ENCODE measurements at places on chromosomes 5 and 9.

DNA sequence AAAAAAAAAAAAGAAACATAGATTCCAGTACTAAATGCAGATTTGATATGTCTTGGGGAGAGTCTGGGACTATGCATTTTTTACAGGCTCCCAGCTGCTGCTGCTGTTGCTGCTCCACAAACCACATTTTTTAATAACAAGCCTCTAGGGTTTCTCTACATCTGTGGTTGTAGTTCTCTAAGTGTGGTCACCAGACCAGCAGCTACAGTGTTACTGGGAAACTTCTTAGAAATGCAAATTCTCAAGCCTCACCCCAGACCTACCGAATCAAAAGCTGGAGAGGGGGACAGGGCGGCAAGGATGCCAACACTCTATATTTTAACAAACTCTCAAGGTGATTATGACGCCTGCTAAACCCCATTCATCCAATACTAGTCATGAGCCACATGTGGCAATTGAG, 293.4 kb upstream of the PTGER4 start:
- no peak for DNase-seq

DNA sequence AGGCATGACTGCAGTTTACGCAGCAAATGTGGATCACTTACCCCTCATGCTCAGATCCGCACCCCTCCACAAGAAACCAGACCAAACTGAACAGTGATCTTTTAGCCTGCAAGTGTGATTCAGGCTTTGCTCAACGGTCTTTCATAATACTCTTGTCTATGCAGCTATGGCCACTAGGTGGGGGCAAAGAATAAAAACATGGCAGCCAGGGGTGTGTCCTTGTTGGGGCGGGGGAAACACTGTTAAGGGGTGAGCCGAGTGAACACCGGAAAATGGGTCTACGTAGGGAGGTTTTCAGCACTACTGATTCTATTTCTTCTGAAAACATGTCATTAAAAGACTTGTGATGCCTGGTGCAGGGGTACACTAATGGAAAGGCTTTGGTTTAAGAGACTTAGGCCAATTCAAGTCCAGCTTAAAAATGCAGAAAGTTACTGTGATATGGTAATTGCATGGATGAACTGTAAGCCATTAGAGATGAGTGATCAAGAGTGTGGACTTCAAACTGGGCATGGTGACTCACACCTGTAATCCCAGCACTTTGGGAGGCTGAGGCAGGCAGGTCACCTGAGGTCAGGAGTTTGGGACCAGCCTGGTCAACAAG, 49.9 kb upstream of the GPR151 start:
- DNase-seq = peak; percentile 54

DNA sequence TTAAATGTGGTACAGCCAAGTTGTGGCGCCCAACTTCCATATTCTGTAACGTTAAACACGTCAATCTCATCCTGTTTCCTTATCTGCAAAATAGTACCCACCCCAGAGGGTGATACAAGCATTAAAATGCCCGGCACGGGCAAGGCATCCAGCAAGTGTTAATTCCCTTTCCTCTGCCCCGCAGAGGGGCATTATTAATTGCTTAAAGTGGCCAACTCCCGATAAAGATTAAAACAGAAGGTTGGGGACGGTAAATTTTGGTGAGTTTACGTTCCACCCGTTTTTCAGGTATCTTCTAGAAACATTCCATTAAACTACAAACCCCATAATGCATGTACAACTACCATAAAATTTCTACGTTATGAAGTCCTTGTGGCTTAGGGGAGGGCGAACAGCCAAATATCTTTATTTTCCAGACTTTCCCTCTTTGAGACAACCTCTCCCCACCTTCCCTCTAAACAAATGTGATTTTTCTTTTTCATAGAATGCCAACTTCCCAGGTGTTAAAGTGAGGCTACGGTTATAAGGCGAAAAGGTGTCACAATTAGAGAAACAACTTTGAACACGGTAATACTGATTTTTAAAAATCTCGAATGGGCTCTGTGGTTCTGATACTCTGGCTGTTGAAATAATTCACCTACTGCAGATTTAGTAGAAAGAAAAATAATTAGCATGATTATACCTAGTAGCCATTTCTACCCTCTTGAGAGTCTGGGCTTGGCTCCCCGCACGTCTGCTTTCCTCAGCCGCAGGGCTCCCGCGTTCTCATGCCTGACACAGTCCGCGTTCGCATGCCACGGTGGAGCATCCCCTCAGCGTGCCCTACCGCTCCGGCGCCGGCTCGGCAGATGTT, 1.2 kb upstream of the GPBP1 start:
- peak; percentile 25 for DNase-seq

DNA sequence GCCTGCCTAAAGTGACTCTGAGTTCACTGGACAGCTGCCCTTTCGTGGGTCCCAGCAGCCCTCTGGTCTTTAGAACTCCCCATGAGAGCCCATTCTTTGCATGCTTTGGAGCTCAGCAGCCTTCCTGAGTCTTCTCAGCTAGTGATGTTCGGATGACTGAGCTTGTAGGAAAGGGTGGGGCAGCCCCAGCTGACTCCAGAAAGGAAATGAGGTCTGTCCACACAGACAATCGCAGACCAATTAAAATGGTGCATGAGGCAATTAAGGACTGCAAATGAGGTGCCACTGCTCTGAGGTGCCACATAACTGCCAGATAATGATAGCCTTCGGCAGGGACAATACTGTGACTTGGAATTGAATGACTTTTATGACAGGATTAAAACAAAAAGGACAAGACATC, 25.4 kb upstream of the TOMM5 start:
- no peak for DNase-seq

DNA sequence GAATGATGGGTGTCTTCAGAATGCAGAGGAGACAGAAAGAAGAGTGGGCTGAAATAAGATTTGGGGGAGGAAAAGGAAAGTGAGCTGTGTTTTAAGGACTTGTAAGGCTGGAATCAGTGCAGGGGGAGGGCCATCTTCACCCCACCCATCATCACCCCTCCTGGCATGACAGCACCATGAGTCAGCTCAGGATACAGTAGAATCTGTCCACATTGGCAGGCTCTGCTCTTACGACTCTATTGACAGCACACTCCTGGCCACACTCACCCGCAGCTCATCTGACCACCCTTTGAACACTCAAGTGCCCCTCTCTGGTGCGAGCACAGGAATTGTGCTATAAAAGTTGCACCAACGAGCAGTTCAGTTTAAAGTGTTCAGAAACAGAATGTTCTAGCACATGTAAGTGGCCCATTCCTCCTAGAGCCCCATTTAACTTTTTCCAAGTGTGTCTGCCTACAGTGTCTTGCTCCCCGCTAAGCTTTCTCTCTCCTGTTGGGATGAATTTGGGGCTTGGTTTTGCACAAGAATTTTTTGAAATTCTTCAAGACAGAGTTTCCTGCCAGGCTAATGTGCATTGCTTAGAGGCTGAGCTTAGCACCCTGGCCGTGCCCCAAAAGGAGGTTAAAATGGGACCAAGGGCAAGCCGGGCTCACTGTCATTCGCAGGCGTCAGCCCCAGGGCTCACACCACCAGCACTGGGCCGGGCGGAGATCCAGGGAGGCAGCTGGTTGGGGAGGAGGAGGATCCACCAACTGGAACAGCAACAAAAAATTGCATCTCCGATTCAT, 12.0 kb downstream of the ADRA1B start:
- no peak for DNase-seq

DNA sequence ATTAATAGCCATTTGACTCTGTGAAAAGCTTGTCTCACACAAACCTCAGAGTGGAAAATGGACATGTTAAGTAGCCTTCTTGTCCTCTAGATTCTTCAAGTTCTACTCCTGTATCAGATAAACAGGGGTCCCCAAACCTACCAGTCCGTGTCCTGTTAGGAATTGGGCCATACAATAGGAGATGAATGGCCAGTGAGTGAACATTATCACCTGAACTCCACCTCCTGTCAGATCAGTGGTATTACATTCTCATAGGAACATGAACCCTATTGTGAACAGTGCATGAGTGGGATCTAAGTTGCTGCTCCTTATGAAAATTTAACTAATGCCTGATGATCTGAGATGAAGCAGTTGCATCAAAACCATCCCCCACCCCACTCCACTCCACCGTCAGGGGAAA, 136.3 kb downstream of the TMEM232 start:
- DNase-seq = peak; percentile 3

- DNase-seq = no peak
Observed at GRCh38 chr9:86589273-86589672, 235.1 kb upstream of the TUT7 start.

GRCh38 chr5:174315871-174316270, 270.4 kb downstream of the NSG2 start:
- DNase-seq = no peak

DNA sequence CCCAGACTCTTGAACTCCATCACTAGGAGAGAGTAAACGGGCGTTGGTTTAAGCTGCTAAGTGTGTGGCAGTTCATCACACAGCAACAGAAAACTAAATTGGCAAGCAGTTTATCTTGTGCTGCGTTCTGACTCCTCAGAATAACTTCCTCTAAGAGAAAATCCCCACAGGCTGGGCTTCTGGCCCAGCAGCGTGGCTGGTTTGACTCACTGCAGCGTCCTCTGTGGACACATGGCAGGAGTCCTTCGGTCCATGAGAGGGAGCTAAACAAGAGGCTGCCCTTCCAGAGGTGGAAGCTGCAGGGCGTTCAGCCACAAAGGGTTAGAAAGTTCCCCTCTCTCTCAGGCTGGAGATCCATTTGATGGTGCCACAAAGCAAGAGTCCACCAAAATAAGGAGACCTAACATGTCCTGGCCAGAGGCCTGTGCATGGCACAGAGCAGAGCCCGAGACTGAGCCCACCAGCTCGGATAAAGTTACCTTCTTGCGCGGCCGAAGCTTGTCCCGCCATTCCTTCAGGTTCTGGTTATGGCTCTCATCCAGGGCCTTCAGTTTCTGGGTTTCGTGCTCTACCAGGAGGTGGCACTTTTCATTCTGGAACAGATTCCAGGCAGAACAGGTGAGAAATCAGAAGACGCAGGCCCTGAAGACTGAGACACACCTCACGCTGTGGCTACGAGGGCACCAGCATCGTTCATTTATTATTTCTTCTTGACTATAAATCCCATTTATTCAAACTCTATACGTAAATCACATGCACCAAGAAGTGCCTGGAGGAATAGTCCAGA, 46.2 kb upstream of the FBXW11 start:
- no peak for DNase-seq

- DNase-seq = no peak
Observed at GRCh38 chr5:176912115-176912514, 13.0 kb upstream of the HK3 start.

DNA sequence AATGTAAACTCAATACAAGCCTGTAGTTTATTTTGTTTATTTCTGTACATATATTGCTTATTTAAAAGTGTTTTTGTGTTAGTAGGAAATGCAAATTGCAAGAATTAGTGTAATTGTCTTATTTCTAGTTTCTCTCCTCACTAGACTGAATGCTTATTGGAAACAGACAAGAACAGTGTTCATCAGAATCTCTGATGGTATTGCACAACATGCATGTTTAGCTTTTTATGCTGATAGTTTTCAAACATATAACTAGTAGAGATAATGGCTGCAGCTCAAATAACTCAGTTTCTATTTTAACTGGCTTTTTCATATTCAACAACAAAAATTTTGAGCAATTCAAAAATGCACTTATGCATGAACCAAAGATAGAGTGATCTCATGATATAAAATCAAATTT, 68.8 kb upstream of the HTR4 start:
- no peak for DNase-seq

GRCh38 chr5:9716838-9717281, 86.7 kb upstream of the TAS2R1 start:
- DNase-seq = no peak

- DNase-seq = no peak
Observed at GRCh38 chr9:129281506-129282145, 103.6 kb upstream of the IER5L start.

DNA sequence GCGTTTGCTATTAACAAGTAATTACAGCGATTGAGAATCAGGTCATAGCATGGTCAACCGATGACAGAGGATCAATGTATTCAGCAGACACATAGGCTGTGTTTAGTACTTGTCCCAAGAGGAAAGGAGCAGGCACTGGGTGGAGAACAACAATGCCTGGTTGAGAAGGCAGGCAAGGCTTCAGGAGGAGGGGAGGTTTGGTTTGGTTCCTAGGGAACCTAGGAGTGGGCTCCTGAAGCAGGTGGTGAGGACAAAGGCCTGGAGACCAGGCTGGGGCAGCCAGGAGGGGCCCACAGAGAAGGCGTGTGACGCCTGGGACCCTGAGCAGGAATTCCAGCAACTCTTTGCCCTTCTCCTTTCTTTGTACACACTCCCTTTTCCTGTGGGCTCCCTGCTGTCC, 195.6 kb downstream of the SPOCK1 start:
- no peak for DNase-seq

DNA sequence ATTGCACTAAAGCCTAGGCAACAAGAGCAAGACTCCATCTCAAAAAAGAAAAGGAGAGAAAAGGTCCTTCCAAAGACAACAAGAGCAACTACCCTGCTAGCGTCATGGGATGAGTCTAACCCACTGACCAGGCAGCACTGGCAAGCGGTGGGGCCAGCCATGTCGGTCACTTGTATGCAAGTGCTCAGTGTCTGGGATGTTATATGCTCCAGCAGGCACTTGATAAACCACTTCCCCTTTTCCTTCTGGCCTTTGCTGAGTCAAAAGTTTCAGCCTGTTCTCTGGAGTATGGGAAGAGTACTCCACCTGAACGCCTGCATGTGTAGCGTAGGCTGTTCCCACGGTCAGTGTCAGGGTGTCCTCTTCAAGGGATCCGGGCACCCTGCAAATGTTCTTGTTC, 9.2 kb upstream of the MXD3 start:
- no peak for DNase-seq

DNA sequence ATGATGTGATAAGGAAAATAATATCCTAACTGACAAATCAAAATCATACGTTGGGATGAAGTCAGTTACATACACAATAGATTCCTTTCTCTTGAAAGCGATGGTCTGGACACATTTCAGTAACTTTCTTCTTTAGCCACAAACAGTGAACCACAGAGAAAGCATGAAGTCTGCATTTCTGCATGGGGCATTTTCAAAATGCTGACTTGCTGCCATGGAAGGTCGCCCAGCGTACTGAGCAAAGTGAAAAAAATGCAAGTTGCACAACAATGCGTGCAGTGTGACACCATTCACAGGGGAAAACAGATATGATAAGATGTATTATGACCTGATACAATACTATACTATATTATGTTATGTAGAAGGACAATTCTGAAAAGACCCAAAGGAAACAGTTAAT, 146.3 kb downstream of the SNX18 start:
- no peak for DNase-seq

- DNase-seq = peak; percentile 68
Observed at GRCh38 chr5:135190416-135191083, 156.5 kb upstream of the PITX1 start.

DNA sequence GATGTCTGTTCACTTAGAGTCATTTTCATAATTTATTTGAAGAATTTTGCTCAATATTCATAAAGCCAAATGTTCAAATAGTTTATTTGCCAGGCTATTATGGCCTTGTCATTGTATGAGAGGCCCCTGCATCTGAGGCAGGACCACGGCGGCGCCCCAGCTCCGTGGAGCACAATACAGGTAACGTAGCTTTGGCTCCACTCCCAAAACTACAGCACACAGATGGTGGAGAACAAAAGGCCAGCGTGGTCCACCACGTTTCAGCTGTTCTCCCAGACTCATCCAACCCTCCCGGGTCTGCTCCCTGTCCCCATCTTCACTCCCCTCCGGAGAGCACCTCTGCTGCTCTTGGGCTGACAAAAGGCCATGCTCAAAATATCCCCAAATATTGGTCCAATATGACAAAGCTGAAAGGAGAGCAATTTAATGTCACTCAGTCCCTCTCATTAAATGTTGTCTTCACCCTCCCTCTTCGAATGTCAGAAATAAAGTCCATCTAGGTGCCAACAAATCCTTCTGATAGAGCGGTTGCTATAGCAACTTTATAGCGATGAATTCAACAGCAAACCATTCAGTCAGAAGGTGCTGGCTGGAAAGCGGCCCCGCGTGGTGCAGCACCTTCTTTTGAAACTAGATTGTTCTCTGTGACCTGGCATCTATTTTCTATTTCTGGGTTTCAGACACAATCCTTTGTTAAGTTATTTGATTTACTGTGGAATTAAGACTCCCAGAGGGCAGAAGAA, 504.3 kb downstream of the ARHGEF28 start:
- peak; percentile 89 for DNase-seq
